IMR-90 (cell line): ENCODE measurements at places on chromosomes 3 and 15. TPM values are rescaled to one million over a fixed set of nuclear protein-coding genes. Genes with fewer than 3 reads are reported as not detected.

The MINAR1 gene
- total RNA-seq: 1.4 and 1.6 TPM in 2 replicates

The ROPN1 gene
- 0.18 TPM in 1 of 2 replicates, not detected in the other for total RNA-seq

The WDR49 gene
- total RNA-seq: not detected in 2 replicates

The OR5K3 gene
- total RNA-seq: not detected in 2 replicates

The AKAP13 gene
- 46.4 and 46.9 TPM in 2 replicates for total RNA-seq
